ENCODE measurements at places on chromosomes 5 and 9.

DNA sequence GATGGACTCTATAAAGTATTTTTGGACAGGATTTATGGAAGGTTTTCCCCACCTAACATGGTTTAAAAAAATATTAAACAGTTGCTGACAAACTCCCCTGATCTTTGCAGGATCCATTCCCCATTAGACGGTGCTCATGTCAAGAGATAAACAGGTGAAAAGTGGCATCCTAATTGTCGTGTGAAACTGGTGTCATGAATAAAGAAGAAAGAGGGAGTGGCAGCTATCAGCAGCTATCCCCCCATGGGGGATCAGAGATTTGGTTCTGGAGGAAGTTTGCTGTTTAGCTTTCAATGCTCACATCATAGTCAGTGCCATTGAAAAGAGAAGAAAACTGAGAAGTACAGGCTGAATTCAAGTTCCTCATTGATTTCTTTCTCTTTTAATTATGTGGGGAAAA, 329.3 kb upstream of the BRINP1 start:
- no peak for DNase-seq

DNA sequence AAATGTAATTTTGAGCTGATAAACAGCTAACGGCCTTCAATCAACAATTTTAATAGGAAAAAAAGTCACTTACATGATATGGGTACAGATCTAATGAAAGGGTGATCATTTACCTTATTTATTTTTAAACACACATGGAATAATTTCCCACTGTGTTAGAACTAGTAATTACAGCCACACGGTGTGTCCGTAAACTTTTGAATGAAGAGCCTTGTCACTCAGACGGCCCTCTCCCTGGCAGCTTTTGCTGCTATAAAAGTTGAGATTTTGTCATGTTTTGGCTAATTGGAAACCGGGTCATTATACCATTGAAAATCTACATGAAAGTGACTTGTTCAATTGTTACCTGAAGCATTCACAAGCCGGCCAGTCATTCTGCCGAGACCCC, 15.7 kb downstream of the CFAP77 start:
- no peak for DNase-seq

- DNase-seq = no peak
These were observed 51.3 kb downstream of the SLC22A5 start for GRCh38 chr5:132420706-132421272.

DNA sequence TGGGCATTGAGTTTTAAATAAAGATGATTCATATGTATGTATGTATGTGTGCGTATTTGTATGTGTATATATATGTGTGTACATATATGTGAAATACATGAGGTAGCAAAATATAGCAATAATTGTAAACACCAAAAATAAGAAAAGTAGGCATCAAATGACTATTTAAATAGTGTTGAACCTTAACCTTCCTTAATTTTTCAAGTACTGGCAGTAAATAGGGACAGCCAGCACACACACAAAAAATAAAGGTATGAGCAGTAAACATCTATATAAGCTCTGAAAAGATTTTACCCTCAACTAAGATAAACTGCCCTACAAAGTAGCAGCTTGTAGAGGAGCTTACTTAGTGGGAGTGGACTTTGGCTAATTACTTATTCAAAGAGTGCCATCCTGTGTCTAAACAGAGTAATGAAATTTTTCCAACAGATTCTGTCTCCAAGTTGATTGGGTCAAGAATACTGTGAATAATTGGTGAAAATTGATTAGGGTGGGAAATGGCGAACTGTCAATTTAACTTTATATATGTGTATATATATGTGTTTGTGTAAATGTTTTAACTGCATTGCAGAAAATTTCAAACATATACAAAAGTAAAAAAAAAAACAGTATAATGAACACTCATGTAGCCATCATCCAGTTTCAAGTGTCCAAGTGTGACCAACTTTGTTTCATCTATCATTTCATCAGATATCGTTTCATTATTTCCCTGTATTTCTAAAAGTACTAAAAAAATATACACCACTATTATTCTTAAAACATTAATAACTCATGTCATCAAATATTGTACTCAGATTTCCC, 2.0 kb upstream of the ADAMTS6 start:
- no peak for DNase-seq

DNA sequence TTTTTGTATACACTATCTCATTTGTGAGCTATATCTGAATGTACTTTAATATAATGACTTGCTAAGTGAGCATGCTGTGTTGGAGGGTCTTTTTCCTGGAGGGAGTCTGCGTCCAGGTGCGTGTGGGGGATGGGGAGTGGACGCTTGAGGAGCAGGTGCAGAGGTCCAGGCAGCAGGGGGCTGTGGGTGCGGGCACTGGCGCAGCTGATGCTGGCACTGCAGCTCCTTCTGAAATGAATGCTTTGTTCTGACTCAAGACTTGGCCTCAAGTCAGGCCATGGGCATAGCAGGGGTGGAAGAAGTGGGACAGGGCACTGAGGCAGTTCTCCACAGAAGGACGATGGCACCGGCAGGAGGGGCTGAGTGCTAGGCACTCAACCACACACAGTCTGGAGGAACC, 165.7 kb upstream of the IRX1 start:
- DNase-seq = no peak

DNA sequence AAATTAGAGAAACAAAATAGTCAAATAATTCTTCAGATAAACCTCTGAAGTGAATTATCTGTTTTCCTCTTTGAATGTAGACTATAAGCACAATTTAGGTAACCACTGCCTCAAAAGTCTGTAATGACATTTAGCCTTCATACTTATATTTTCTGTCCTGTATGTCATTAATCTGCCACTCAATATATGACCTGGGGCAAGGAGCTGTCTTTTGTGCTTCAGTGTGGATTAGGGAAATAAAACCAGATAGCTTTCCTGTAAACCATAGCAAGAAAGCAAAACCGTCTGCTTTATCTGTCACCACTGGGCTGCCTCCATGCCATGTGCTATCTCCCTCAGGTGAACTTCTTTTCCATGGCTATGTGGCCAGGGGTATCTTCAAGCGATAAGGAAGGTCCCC, 606.6 kb upstream of the C9orf72 start:
- no peak for DNase-seq

GRCh38 chr9:107734256-107735013, 244.9 kb upstream of the KLF4 start:
- DNase-seq = no peak

DNA sequence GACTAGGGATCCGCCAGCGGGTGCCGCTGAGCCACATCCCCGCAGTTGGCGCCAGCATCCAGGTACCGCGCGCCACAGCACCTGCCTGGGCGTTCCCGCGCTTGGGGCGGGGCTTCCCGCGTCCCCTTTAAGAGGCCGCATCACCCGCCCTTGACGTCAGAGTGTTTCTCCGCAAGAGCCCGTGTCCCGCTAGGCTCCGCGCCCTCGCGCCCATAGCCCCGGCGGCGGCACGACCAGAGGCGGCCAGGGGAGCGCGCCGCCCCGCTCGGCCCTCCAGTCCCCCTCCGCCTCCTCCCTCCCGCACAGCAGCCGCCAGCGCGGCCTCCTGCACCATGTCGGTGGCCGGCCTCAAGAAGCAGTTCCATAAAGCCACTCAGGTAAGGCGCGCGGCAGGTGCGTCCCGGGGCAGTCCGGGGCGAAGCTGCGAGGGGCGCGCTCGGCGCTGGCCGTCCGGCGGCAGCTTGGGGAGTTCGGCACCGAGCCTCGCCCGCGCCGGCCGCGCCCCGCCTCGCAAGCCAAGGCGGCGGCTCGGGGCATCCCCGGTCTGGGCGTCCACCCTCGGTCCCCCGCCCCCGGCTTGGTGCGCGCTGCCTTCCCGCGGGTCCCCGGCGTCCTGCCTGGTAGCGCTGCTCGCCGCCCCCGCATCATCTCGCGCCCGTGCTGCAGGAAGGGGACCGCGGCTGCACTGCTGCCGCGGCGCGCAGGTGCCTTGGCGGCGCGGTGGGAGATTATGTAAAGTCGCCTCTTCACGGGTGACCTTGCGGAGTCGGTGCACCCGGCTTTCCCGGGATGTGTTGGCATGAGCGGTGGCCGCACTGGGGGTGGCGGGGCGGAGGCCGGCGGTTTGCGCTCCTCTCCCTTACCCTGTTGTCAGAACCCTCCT, at the start of gene SH3GL2:
Gene SH3GL2 (plus strand): TSS at position 156 of the 883 bp plus-strand sequence.
- no peak for DNase-seq

GRCh38 chr5:156460471-156460870, 133.5 kb downstream of the SGCD start:
- DNase-seq = no peak

- DNase-seq = no peak
These were observed 169.7 kb upstream of the CDH9 start for GRCh38 chr5:27208051-27208450.

DNA sequence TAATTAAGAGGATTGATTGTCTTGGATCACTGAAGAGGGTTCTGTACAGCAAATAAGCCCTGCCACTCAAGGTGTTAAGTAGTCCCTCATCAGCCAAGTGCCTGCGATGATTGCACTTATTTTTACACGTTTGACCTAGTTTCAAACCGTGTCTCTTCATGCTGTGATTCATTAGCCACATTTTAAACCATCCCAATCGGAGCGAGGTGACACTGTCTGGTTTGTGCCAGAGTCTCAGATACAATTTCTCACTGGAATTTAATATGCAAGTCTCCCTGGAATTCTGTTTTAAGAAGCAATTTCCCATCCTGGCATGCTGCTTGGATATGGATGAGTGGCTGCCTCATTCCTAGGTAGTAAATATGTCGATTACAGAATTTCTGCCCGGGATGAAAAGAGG, 1.6 kb downstream of the INSYN2B start:
- no peak for DNase-seq

DNA sequence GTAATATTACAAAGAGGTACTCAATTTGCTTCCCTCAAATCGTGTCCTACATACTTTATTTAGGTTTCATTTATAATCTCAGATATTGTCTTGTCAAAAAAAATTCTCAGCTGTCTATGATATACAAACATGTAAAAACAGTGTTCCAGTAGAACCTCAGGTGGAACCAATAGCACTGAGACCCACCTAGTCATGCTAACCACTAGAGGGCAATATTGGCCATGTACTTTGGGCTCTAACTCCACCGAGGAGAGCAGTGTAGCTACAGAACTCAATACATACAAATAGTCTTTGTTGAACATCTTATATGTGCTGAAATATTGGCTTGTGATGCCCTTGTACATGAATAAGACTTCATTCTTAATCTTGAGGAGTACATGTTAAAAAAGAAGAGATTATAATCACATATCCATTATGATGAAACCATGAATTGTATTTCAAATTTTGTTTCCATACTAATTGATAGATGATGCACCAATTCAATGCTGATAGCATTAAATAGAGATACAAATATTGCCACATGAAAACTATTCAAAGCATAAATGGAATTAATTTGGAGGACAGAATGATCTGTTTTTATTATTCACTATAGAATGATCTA, 71.2 kb upstream of the CNTLN start:
- no peak for DNase-seq

- DNase-seq = no peak
These were observed 284.5 kb upstream of the NUDT12 start for GRCh38 chr5:103847060-103847459.

GRCh38 chr5:137022043-137022442, 477.1 kb downstream of the SPOCK1 start:
- DNase-seq = no peak

DNA sequence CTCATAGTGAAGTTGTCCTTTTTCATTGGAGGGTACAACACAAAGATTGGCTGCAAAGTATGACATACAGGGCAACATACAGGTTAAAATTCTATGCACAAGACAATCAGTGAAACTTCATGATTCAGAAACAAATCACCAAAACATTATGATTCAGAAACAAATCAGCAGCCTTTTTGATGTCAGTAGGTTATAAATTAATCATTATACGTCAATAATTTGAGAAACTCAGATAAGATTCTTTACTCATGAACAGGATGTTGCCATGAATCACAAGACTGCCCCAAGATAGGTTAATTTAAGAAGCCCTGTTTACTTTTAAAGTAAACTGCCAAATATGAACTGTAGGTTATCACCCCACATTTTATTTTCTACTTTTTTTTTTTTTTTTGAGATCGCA, 62.2 kb upstream of the IL33 start:
- no peak for DNase-seq

GRCh38 chr5:111582993-111583601, 70.8 kb upstream of the STARD4 start:
- no peak for DNase-seq

DNA sequence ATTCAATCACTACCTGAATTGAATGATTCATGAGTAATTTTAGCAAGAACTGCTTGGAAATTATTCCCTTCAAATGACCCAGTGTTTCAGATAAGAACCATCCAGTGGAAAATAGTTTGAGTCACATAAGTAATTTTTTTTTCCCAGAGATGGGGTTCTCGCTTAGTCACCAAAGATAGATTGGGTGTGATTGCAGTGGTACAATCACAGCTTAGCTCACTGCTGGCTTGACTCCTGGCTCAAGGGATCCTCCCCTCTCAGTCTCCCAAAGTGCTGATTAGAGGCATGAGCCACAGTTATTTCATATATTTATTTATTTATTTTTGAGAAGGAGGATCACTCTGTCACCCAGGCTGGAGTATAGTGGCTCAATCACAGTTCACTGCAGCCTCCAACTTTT, 574.5 kb upstream of the ARRDC3 start:
- DNase-seq = no peak

GRCh38 chr5:159156426-159157238, 52.7 kb downstream of the RNF145 start:
- no peak for DNase-seq

- no peak for DNase-seq
These were observed 7.6 kb upstream of the F2RL1 start for GRCh38 chr5:76811214-76811613.

GRCh38 chr9:13053504-13053903, 226.0 kb downstream of the MPDZ start:
- DNase-seq = no peak

DNA sequence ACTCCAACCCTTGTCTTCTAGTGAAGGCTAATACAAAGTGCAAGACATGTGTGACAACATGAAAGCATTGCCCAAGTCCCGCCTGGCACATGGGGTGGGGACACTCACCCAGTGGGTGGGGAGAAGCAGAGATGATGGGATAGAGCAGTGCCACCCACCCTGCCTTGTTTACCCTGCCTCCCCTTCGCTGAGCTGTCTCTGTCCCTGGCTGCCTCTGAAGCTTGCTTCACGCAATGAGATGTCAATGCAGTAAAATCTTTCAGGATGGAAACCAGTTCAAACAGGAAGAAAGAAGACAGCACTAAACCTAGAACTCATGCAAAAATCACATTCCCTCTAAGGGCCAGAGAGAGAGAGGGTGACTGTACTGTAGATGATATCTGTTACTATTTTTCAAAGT, 148.0 kb downstream of the INSYN2B start:
- no peak for DNase-seq

Data from T-helper 22 cell (primary cell).